ENCODE measurements at places on chromosomes 16 and 17.

GRCh38 chr17:40547079-40547784 is 18.0 kb downstream of the CCR7 start:
- no peak for DNase-seq

DNA sequence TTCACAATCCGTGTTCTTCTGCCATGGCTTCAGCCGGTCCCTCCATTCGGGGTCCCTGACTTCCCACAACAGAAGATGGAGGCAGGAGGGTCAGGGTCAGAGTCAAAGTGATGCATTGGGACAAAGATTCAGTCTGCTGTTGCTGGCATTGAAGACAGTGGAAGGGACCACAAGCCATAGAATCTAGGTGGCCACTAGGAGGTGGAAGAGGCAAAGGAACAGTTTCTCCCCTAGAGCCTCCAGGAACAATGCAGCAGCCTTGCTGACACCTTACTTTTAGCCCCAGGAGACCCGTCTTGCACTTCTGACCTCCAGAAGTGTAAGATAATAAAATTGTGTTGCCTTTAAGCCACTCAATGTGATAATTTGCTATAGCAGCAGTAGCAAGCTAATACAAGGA is 55.9 kb downstream of the MFSD11 start:
- DNase-seq: peak; percentile 42

DNA sequence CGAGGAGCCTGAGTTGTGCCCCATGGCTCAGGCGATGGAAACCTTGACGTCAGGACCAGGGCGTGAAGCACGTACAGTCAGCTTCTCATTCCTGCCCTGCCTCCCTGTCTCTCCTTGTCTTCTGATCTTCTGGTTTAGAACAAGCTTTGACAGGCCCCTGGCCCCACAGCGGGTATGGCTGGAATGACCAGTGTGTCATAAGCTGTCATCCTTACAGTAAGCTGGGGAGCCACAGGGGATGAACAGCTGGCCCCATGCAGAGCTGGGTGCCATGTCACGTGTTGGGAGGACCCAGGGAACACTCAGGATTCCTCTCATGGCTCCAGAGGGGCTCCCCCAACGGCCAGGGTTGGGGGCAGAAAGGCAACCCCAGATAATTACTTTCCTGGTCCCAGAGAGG is 157.6 kb upstream of the PLCG2 start:
- no peak for DNase-seq

DNA sequence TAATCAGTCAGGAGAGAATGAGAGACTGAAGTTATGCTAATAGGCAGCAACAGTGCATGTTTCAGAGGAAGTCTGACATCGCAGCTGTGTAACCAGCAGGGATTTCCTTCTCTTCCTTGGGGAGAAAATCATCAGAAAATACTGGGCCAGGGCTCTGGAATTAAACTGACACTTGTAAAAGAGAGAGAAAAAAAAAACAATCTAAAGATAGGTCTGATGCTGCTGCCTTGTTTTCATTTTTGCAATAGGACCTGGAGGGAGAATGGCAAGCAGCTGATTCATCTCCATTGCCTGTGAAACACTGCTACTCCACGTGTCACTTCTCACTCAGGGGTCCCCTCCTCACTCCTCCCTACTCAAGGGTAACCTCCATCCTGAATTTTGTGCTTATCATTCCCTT is 17.7 kb upstream of the CORO6 start:
- DNase-seq: no peak

- no peak for DNase-seq
Measured at GRCh38 chr16:54123766-54124165, 162.8 kb downstream of the IRX3 start.

- peak; percentile 64 for DNase-seq
Measured at GRCh38 chr17:66803474-66803951, 31.4 kb upstream of the CACNG5 start.

GRCh38 chr16:90083139-90083538 is 6.0 kb upstream of the PRDM7 start:
- DNase-seq: no peak

DNA sequence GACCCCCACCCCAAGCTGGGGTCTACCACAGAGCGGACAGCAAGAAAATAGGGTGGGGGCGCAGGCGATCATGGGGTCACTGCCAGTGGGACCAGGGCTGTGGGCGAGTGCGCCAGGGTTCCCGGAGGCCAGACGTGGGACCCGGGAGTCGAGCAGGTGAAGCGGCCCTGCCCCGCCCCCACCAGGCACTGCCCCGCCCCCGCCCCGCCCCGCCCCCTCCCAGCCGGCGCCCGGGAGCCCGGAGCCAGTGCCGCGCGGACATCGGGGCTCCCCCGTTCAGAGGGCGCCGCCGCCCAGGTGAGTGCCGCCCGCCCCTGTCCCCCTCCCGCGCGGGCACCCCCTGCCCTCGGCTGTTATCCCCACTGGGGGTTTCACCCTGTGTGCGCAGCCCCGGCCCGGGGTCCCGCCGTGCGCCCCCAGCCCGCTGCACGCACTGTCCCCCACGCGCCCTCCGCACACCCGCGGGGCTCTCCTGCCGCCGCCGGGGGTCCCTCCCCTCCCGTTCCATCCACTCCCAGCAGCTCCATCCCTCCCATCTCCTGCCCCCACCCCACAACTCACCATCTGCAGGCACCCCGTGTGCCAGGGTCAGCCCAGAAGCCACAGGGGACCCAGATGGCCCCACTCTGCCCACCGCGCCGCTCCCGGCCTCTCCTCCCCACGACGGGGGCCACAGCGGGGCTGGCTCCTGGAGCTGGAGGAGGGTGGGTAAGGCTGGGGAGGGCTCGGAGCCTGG is at the start of gene SSTR5:
TSS of gene SSTR5 (plus strand) at position 222 of the 736 bp plus-strand sequence. CDS start 6,122 bp downstream, outside the sequence.
- DNase-seq: no peak

- no peak for DNase-seq
Measured at GRCh38 chr17:39999067-39999466, 16.2 kb upstream of the CSF3 start.

DNA sequence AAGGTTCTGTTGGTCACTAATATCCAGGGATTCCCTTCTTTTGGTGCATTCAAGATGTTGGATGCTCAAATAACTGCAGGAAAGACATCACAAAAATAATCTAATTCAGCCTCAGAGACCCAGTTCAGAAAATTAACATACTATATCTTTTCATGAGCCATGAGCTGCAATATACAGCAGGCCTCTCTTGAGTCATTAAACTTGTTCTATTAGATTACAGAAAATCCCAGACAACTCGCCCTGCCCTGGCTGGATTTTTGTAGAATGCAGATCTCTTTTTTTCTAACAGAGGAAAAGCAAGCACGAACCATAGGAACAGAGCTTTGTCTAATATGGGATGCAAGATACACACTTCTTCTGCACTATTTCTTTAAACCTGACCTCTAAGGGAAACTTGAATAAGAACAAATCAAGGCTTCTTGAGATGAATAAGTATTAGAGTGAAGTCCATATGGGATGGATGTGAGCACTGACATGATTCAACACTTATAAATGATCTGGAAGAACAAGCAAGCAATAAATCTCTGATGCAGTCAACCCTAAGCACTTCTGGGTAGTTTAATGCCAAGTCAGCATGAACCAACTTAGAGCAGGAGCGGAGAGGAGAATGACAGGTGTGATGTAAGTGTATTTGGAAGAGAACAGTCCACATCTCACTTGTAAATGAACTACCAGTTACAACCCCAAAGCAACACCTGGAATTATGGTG is 70.7 kb upstream of the GNAO1 start:
- DNase-seq: no peak

DNA sequence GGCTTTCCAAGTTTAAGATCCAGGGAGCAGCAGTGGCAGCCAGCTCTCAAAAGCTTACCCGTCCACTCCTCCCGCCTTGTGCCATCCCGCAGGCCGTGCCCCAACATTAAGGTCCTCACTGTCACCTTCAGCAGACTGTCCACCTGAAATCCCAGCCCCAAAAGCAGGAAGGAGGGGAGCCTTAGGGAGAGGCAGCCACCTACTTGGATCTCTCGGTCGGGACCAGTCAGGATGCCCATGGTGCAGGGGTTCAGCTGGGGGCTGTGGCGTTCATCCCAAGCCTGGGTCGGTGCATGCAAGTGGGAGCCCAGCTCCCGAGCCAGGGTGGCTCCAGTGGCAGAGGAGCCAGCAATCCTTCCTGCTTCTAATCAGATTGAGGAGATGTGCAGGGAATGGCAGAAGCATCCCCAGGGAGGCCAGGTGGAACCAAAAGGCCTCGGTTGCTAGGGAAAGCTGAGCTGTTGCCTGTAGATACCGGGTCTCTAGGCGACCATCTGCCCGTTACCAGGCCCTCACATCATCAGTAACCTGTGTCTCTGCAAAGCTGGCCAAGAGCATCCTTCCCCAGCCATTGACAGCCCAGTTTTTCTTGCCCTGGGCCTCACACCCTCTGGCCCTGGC is 24.6 kb downstream of the CNGB1 start:
- DNase-seq: no peak

GRCh38 chr17:65774787-65775186 is 213.3 kb upstream of the AXIN2 start:
- DNase-seq: no peak

GRCh38 chr17:12089809-12090384 is 69.2 kb downstream of the MAP2K4 start:
- DNase-seq: no peak
